ENCODE measurements at places on chromosomes 2 and 18.

GRCh38 chr2:236857781-236858180 lies 227.9 kb upstream of the COPS8 start:
- DNase-seq, result no peak

GRCh38 chr18:8011361-8011760 lies 444.2 kb downstream of the PTPRM start:
- no peak for DNase-seq

DNA sequence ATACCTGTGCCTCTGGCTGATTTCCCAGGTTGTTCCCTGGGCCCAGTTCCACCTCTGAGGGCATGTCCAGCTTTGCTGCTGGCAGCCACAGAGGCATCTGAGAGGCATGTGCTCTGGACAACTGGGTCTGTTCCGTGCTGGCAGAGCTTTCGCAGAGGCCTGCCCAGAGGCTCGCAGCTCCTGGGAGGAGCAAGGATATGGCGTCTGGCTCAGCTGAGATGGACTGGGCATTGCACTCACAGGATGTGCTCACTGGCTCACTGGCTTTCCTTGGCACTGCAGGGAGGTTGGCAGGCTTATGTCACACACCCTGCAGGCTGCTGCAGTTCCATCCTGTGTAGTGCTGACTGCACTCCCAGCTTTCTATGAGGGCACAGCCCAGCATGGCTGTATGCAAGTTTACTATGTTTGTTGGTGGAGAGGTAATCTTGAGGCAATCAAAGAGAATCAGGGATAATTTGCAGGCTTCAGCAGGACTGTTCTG lies 172.3 kb downstream of the PRKCE start:
- DNase-seq, result no peak

GRCh38 chr2:182763311-182763912 lies 47.4 kb downstream of the DNAJC10 start:
- no peak for DNase-seq

DNA sequence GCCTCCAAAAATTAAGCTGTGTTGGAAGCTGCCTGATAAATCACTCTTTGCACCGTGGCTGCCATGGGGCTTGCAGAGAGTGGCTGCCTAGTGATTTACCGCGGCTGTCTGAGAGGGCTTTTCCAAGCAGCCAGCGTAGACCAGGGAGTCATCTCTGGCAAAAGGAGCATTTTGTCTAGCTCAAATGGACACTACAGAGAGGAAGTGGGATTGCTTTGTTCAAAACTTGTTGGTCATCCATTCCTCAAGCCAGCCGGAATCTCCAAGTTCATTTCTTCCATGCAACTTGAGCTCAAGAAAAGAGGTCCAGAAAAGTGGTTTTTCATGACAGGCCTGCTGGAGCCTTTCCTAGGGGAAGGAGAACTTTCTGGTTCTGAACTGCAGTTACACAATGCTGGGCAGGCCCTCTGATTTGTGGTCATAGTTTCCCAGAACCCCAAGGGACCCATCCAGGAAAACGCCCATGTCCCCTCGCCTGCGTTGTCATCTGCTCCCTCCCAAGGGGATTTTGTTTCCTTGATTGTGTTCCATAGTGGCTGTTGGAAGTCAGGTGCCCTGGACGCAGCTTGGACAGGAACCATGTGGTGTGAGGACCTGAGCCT lies 108.1 kb downstream of the TRIB2 start:
- no peak for DNase-seq

- no peak for DNase-seq
Measured at GRCh38 chr2:195003881-195004471, 653.0 kb upstream of the SLC39A10 start.

DNA sequence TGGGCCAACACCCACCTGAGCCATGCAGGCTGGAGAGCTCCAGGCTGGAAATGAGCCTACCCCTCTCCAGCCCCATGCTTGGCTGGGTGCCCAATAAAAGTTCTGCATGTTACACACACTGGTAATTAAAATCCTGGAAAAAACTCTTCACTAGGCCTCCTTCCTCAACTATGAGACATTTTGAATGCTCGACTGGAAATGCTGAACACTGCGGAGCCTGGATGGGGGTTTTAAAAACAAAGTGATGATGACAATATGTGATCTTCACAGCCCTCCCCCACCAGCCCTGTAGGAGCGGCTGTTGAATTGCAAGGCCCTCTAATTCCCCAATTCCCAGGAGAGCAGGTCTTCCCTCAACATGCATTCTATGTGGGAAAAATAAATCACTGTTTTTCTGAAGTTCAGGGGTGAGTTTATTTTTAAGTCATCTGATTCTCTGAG lies 179.2 kb downstream of the TTC32 start:
- DNase-seq, result peak; percentile 89

DNA sequence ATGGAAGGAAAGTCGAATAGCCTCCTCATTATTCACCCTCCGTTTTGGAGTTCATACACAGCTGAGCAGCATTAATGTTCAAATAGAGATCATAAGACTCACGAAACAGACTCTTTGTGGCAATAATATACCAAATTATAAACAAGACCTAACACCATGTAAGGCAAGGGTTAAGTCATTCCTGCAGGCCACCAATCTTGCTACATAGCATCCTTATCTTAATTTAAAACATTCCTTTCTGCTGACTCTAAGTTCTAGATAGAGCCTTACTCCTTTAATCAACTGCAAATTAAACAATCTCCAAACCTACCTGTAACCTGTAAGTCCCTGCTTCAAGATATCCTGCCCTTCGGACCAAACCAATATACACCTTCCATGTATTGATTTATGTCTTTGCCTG lies 178.0 kb downstream of the PDE11A start:
- DNase-seq, result no peak

GRCh38 chr2:25405611-25406295 lies 64.0 kb upstream of the DNMT3A start:
- no peak for DNase-seq

GRCh38 chr2:170238776-170239175 lies 60.8 kb downstream of the MYO3B start:
- DNase-seq, result no peak

DNA sequence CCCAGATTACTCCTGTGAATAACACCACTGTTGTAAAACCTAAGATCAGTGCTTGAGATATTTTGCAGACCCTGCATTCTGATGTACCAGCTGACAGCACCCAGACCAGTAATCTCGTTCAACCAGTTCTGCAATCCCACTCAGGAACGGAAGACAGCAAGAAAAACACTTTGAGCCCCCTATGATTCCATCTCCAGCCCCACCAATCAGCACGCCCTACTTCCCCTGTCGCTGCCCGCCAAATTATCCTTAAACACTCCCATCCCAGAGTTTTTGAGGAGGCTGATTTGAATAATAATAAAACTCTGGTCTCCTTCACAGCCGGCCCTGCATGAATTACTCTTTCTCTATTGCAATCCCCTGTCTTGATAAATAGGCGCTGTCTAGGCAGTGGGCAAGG lies 173.9 kb upstream of the CDH2 start:
- no peak for DNase-seq

DNA sequence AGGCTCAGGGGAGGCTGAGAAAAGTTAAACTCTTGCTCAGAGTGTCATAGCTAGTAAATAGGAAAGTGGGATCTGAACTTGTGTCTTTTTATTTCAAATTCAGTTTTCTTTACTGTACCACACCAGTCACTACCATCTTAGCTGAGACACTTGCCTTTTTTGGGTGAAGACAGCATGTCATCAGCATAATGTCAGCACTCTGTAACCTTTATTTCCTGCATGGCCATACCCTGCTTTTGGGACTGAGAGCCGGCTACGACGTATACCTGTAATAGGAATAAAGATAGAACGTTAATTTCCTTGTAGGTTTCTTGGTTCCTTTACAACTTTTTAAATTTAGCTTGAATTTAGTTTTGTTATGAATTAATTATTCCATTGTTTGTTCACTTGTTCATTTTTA lies 202.8 kb downstream of the BABAM2 start:
- DNase-seq, result no peak

DNA sequence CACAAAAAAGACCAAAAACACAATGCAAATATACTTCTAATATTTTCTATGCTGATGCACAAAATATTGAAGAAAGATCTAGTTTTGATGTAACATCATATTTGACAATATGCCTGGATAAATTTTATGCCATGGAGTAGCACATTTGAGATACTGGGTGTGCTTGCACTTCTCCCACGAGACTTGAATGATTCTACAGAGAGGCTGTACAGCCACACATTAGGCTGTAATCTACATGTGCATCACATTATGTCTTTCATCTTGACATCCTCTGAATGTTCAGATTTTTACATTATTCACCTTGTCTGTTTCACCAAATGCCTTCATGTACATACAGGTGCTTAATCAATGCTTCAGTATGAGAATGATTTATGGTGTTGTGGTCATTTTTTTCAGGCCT lies 756.4 kb upstream of the CDH7 start:
- no peak for DNase-seq

- no peak for DNase-seq
Measured at GRCh38 chr2:123688231-123688940, 336.7 kb upstream of the CNTNAP5 start.

- DNase-seq, result no peak
Measured at GRCh38 chr18:50454387-50454988, 79.6 kb downstream of the SKA1 start.

DNA sequence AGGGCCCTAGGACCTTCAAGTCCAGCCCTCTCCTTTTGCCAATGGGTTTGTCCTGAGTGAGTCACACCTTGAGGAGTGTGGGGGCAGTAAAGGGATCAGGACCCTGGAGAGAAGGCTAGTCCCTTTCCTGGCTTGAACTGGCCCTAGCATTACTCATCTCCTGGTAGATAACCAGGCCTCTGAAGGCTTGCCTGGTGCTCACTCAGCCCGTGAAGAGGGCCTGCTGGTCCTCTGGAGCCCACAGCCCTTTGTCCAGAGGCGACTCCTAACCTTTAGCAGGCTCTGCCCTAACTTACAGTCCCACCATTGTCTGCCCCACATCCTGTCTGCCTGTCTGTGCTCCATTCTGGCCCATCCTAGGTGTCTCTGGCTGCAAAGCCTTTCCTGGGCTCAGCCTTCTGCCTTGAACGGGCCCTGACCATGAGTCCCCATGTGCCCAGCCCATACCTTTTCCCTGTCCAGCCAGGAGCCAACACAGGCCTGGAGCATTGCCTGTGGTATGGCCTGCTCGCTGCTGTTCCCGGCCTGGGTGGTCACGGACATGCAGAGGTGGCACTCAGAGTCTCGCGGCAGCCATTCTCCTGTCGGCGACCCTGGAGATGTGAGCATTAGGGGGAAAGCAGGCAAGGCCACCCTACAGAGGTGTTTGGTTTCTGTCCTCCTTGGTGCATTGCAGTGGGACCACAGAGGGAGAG lies 5.0 kb downstream of the SFTPB start:
- DNase-seq, result no peak

DNA sequence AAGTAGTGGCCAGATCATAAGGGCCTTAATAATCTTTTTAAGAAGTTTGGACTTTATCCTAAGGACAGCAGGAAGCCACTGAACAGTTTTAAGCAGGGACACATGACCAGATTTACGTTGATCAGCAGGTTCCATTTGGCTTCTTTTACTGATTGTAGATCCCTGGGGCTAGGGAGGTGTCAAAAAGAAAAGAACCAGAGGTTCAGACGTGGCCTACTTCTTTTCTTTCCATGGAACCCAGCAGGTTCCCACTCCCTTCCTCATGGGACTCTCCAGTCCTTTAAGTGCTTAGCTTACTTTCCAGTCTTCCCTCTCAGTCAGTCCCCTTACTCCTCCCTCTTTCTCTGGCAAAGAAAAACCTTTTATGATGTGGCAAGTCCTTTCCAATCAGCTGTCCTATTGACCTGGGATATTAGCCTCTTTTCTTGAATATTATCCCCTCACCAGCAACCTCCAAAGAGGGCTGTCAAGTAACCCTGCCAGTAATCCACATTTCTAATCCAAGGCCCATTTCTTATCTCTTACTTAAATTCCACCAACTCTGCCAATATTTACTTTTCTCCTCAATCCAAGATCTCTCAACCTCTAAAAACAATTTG lies 33.5 kb downstream of the NHEJ1 start:
- DNase-seq, result no peak

- DNase-seq, result no peak
Measured at GRCh38 chr2:190942697-190943096, 62.1 kb downstream of the GLS start.

DNA sequence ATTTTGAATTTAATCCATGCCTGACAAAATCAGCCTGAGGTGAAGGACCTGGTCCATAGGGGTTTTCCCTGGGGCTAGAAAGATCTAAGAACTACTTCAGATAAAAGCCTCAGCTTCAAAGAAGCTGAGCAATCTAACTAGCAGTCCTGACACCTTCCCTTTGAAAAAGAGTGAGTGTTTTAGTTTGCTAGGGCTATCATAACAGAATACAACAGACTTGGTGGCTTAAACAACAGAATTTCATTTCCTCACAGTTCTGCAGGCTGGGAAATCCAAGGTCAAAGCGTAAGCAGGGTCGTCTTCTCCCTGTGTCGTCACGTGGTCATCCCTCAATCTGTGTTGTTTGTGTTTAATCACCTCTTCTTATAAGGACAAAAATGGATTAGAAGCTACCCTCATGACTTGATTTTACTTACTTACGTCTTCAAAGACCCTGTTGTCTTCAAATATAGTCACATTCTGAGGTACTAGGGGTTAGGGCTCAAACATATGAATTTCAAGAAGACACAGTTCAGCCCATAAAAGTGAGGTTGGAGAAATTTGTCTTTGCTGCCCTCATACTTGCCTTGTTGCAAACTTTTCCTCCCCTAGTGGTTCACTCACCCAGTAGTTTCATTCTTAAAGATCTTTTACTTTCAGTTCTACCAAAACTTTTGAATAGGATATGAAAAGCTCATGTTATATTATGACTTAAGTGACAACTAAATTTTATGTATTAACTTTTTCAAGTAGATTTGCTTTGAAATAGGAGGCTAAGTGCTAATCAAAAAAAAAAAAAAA lies 673.8 kb downstream of the ARHGAP15 start:
- no peak for DNase-seq

- no peak for DNase-seq
Measured at GRCh38 chr2:69641471-69641870, 2.1 kb downstream of the AAK1 start.

GRCh38 chr18:13328213-13328612 lies 109.7 kb downstream of the LDLRAD4 start:
- DNase-seq, result no peak

GRCh38 chr2:173462892-173463840 lies 108.5 kb downstream of the CDCA7 start:
- DNase-seq, result no peak

DNA sequence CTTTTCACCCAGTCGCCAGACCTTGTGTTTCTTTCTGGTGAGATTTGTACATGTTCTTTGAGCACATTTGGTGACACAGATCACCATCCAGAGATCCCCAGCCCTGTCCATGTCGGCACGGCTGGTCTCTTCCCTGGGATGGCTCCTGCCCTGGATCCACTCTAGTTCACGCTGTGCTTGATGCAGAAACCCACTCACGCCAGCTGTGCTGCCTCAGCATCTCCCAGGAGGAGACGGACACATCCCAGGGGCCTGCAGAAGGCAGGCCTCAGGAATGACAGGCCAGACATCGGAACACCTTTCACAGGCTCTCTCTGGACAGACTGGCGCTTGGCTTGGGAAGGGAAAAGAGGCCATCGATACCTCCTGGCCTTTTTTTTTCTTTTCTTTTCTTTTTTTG lies 203.6 kb downstream of the ACKR3 start:
- DNase-seq, result no peak

- DNase-seq, result no peak
Measured at GRCh38 chr18:36127836-36128529, 1.2 kb downstream of the SLC39A6 start.

Data from brain pericyte (primary cell).